ENCODE measurements at places on chromosomes 5 and 9. TPM values are rescaled to one million over a fixed set of nuclear protein-coding genes. Genes with fewer than 3 reads are reported as not detected.

SHOC1 gene
- not detected for total RNA-seq

STOML2 gene
- 205 TPM for total RNA-seq

WNT8A gene
- total RNA-seq: not detected

FBLL1 gene
- 1.0 TPM for total RNA-seq

HRCT1 gene
- total RNA-seq: 3.2 TPM

TGFBI gene
- total RNA-seq: 1,239 TPM

Data from NCI-H460 (cell line).